ENCODE measurements at places on chromosomes 3 and 15.

- no peak for DNase-seq
Observed at GRCh38 chr3:57026944-57027343, 33.5 kb upstream of the SPATA12 start.

DNA sequence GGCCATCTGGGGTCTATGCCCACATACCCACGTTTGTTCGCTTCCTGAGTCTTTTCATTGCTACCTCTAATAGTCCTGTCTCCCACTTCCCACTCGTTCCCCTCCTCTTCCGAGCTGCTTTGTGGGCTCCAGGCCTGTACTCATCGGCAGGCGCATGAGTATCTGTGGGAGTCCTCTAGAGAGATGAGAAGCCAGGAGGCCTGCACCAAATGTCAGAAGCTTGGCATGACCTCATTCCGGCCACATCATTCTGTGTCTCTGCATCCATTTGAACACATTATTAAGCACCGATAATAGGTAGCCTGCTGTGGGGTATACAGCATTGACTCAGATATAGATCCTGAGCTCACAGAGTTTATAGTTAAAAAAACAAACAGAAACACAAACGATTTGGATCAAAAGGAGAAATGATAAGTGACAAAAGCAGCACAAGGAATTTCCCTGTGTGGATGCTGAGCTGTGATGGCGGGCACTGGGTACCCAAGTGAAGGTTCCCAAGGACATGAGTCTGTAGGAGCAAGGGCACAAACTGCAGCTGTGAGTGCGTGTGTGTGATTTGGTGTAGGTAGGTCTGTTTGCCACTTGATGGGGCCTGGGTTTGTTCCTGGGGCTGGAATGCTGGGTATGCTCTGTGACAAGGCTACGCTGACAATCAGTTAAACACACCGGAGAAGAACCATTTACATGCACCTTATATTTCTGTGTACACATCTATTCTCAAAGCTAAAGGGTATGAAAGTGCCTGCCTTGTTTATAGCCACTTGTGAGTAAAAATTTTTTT lies 35.9 kb downstream of the NR1I2 start:
- DNase-seq, result no peak

GRCh38 chr3:193869221-193870201 lies 266.4 kb upstream of the HES1 start:
- no peak for DNase-seq

DNA sequence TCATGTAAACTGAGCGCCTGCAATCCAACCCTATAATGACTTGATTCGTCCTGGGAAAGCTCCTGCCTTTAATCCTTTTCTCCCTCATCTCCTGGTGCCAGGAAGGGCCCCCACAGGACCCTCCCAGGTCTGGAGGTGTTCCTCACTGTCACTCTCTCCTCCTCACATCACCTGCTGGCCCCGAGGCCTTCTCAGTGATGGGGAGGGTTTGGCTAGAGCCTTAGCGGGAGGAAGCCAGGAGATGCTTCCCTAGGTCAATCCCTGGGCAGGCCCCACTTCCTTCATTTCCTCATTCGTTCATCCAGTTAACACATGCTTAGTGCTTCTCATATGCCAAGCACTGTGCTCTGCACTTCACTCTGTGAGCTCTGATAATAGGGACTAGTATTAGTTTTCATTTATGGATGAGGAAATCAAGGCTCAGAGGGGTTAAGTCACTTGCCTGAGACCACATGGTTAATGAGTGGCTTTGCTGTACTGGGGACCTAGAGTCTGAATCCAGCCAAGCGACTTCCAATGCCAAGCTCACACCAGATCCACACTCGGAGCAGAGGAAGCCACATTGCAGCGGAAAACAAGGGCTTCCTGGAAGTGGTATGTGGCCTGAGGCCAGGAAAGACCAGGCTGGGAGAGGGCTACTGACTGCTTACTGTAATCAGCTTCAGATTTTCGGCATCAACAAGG lies 50.3 kb upstream of the CHRNB4 start:
- no peak for DNase-seq

GRCh38 chr15:49900006-49900902 lies 218.8 kb downstream of the ATP8B4 start:
- no peak for DNase-seq

- DNase-seq, result no peak
Observed at GRCh38 chr3:55059027-55059629, 131.3 kb upstream of the LRTM1 start.

GRCh38 chr15:48555241-48555881 lies 90.1 kb downstream of the FBN1 start:
- DNase-seq, result no peak

- DNase-seq, result no peak
Observed at GRCh38 chr15:39184701-39185390, 396.0 kb upstream of the THBS1 start.

GRCh38 chr3:60225848-60226247 lies 1025.4 kb downstream of the FHIT start:
- DNase-seq, result no peak

DNA sequence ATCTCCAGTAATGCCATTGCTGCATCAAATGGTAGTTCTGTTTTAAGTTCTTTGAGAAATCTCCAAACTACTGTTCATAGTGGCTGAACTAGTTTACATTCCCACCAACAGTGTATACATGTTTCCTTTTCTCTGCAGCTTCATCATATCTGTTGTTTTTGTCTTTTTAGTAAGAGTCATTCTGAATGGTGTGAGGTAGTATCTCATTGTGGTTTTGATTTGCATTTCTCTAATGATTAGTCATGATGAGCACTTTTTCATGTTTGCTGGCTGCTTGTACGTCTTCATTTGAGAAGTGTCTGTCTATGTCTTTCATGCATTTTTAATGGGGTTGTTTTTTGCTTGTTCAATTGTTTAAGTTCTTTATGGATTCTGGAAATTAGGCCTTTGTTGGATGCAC lies 10.2 kb upstream of the GCSAM start:
- DNase-seq, result no peak

DNA sequence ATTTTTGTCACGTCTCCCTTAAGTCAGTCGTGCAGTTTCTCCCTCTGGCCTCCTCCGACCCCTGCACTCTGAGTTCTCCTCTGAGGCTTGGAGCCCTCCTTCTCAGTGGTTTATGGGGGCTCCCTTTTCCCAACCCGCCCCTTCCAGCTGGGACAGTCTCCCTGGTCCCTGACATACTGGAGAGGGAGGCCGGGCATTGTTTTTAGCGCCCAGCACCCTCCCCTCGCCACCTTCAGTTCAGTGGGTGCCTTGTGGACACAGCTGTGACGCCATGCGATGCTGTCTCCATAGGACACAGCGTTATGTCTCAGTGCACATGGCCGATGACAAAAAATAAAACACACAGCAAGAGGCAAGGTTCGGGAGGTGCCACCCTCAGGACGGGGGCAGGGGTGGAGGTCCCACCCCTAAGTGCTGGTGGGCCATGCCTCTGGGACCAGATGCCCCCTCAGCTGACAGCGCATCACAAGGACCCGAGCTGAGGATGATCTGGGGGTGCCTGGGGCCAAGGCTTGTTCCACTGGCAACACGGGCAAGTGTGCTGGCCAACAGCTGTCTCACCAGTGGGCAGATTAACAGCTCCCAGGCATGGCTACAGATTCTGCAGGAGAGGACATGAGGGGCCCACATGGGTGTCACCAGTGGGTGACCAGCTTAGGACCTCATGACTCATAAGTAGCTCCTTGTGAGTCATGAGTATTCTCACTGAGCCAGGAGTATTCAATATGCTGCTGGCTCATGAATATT lies 81.6 kb downstream of the PLXNA1 start:
- DNase-seq, result no peak

DNA sequence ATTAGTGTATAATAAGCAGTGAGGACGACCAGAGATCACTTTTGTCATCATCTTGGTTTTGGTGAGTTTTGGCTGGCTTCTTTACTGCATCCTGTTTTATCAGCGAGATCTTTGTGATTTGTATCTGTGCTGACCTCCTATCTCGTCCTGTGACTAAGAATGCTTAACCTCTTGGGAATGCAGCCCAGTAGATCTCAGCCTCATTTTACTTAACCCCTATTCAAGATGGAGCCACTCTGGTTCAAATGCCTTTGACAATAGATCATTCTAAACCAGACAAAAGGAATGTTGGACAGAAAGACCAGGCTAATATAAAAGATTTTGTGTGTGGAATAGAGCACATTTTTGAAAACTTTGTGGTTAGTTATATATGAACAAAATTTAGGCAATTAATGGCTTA lies 618.5 kb upstream of the BCHE start:
- no peak for DNase-seq

DNA sequence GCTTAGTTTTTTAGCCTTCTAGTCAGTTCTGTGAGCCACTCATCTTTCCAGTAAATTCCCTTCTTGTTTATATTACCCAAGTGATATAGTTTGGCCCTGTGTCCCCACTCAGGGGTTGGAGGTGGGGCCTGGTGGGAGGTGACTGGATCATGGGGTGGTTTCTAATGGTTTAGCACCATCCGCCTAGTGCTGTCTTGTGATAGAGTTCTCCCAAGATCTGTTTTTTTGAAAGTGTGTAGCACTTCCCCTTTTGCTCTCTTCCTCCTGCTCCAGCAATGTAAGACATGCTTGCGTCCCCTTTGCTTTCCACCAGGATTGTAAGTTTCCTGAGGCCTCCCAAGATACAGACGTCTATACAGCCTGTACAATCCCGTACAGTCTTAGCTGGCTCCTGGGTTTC lies 53.7 kb upstream of the INO80 start:
- DNase-seq, result no peak

DNA sequence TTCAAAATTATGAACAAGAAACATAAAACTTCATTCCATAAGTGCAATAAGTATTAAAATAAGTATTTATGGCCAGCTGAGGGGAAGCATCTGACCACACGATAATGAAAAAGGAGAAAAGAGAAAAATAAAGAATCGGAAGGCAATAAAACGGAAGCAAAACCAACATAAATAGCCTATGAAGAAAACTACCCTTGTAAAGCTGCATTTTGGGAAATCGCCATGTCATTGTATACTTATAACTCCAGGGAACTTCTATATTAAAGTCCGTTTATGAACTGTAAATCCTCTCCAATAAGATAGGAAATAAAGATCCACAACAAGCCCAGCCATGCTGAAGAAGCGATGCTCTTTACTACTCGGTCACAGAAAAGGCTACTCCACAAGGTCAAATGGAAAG lies 47.7 kb downstream of the MORC1 start:
- no peak for DNase-seq

DNA sequence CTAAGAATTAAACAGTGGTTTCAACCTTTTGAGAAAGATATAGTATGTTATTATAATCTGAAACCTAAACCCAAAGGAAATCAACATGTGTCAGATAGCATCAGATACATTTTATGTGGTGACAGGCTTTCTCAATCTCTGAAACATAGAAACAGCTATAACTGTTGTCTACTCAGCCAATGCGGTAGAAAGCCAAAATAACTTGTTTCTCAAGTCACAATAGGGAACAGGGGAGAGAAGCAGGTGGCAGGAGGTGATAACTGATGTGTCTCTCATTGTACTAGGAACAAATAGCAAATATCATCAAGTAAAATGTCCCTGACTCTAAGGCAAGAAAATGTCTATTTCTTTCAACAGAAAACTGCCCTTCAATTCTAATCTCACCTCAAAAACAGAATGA lies 38.6 kb downstream of the DENND6A start:
- no peak for DNase-seq

GRCh38 chr15:39429898-39430357 lies 151.0 kb upstream of the THBS1 start:
- no peak for DNase-seq

- DNase-seq, result no peak
Observed at GRCh38 chr15:85543741-85544155, 163.3 kb downstream of the AKAP13 start.

- no peak for DNase-seq
Observed at GRCh38 chr3:28218917-28219198, 22.6 kb upstream of the CMC1 start.

GRCh38 chr3:72247645-72248388 lies 462.9 kb upstream of the PROK2 start:
- no peak for DNase-seq

DNA sequence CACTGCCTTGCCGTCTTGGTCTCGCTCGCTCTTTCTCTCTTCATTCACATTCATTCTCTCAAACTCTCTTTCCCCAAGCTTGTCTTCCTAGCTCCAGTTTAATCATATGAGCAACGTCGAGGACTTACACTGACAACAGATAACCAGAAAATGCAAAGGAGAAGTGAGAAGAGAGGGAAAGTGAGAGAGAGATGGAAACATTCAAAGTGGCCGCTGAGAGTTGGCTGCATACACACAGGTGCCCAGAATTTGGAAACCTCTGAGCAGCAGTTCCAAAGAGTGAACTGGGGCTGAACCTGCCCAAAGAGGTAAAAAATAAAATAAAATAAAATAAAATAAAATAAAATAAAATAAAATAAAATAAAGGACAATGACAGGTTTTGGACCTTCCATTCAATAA lies 583.0 kb downstream of the FOXP1 start:
- no peak for DNase-seq

- no peak for DNase-seq
Observed at GRCh38 chr15:81206018-81206417, 9.3 kb downstream of the IL16 start.

- no peak for DNase-seq
Observed at GRCh38 chr15:43204016-43204901, 16.6 kb downstream of the EPB42 start.

DNA sequence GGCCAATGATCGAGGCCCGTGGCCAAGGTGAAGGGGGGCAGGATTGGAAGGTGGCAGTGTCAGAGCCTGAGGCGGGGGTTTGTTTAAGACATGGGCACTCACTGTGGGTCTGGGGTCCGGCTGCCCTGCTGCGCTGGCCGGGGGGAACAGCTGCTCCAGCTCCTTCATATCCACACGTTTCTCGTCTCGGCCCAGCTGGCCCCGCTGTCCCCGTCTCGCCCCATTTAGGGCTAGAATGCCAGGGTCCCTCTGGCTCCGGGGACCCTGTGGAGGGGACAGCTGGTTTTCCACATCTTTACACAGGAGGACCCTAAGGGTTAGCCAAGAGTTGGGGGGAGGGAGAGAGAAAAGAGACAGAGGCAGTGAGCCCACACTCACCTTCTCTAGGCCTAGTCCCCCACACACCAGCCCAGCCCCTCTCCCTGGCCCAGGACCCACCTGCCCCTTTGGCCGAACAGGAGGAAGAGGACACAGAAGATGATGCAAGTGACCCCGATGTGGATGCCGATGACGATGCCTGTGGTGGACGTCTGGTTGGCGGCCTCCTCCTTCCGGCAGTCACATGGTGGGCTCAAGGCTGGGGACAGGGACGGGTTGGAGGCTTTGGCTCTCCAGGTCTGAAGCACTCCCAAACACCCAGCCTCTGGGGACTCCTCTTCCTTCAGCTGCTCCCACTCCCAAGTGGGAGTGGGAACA lies 25.0 kb downstream of the RNU5B-1 start:
- DNase-seq, result no peak

DNA sequence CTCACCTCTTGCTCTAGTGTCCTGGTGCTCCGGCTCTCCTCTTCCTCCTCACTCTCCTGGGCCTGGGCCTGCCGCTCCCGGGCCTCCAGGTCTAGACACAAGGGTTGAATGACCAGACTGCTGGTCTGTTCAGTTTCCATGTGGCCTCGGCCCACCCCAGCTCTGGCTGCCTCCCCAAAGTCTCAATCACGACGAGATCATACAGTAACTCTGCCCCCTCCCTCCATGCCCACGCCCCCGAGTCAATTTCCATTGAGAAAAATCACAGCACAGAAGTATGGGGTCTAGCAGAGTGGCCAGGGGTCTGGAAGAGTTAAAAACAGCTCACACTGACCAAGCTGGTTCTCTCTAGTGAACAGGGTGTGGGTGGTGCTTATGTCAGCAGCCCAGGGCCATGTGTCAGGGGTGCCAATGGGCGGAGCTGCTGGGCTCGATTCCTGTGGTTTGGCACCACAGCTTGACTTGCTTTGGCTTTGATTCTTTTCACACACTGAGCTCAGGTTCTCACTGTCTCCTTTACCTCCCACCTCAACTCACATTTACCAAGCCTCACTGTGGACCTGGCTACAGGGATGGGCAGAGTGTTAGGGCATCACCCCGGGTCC lies 6.9 kb downstream of the C15orf62 start:
- no peak for DNase-seq

GRCh38 chr3:45347315-45348000 lies 40.9 kb upstream of the LARS2 start:
- DNase-seq, result no peak

Data from activated CD4-positive, alpha-beta T cell treated with anti-CD3 and anti-CD28 coated beads, Interleukin-2, amount 50 U/mL, for 24 hours (primary cell).